ENCODE measurements at places on chromosomes 6 and 20.
A peak's percentile ranks its signal among the peaks of the same experiment; 100 is the strongest.

- DNase-seq, result no peak
Observed at GRCh38 chr6:153058909-153059308, 56.4 kb upstream of the MTRF1L start.

DNA sequence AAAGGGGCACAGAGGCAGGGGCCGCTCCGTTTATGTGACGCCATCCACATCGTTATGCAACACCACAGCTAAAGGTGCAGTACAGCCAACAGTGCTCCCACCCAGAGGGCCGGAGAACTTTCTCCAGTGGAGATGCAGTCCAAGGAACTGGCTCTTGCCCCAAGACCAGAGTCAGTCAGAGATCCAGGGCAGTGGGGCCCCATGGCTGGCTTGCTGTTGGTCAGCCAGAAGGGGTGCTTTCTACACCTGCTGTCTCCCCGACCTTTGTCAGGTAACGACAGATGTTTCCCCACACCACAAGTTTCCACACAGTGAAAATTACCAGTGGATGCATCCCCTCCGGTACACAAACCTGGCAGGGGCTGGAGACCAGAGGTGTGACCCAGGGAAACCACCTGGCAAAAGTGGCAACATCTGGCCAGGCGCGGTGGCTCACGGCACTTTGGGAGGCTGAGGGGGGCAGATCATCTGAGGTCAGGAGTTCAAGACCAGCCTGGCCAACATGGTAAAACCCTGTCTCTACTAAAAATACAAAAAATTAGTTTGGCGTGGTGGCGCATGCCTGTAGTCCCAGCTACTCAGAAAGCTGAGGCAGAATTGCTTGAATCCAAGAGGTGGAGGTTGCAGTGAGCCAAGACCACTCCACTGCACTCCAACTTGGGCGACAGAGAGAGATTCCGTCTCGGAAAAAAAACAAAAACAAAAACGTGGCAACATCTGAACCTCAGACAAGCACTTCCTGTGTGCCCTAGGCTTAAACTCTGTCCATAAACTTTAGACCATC is 34.9 kb downstream of the UBE2V1 start:
- no peak for DNase-seq

GRCh38 chr20:20733943-20734342 is 21.5 kb upstream of the RALGAPA2 start:
- DNase-seq, result no peak

DNA sequence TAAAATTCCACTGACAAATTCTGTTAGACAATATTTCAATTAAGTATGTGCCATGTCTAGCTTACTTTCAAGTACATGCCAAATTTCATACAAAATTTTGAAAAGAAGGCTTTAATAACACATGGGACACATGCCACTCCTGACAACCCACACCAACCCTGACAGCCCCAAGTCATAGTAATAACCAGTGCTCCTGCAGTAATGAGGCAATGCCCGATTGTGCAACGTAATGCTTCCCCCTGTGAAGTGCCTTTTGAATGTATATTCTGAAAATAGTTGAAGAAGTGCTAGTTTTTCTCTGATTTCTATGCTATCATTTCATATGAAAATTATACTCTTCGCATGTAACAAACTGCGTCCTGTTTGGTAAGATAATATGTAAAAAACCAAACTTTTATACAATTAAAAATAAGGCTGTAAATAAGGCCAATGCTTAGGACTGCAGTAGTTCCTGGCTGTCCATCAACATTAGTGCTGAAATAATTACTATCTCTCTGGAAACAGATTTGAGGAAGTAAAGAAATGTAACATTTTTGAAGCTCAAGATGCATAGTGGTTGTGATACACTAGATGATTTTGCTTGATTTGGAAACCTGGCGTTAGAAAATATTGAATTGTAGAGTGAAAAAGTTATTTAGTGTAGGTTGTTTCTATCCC is 125.8 kb upstream of the BCLAF1 start:
- DNase-seq, result no peak

DNA sequence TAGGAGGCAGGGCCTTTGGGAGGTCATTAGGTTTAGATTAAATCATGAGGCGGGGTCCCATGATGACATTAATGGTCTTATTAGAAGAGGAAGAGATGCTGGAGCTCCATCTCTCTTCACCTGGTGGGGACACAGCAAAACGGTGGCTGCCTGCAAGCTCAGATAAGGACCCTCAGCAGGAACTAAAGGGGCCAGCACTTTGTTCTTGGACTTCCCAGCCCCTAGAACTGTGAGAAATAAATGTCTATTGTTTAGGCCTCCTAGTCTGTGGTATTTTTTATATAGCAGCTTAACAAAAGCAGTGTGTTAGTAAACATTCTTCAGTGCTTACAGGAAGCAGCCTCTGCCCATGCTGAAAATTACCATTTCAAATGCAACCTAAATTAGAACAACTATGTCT is 157.6 kb downstream of the FOXA2 start:
- no peak for DNase-seq

DNA sequence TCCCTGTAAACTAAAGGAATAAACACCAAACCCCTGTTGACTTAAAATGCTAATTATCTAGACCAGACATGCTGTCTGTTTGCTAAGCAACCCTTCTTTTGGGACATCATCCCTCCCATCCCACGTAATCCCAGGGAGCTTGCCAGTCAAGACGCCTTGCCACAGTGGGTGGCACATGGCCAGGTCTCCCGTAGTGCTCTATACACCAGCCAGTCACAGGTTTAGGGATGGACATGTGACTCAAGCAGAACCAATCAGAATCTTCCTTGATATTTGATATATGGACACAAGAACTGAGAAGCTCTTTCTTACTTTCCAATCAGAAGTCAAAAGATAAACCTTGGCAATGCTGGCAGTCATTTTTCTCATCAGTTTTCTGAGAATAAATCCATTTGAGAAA is 60.0 kb downstream of the CNKSR3 start:
- peak; percentile 89 for DNase-seq

- no peak for DNase-seq
Observed at GRCh38 chr6:168200571-168201134, 118.9 kb downstream of the DACT2 start.

DNA sequence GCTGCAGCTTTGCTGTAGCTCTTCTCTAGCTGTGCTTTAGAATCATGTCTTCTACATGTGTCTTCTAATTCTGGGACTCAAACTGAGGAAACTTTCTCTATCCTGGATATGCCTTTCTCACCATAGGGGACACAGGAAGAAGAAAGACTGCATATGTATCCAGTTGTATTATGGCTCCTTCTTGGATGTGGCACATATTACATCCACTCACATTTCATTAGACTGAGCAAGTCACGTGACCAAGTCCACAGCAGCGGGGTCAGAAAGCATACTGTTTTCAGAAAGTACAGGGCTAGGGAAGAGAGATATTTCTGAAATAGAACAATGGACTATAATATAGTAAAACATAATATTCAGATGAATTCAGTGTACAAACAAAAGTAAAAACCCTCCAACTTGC is 187.6 kb upstream of the RIMS1 start:
- no peak for DNase-seq

DNA sequence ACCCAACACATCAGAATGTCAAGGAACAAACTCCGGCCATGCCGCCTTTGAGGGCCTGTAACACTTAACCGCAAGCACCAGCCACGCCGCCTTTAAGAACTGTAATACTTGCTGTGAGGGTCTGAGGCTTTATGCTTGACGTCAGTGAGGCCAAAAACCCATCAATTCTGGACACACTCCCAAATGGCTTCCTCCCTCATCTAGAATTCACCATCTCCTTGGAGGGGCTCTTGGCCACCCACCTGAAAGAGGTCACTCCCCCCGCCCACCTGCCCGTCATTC is 10.4 kb upstream of the PXDC1 start:
- DNase-seq, result no peak

DNA sequence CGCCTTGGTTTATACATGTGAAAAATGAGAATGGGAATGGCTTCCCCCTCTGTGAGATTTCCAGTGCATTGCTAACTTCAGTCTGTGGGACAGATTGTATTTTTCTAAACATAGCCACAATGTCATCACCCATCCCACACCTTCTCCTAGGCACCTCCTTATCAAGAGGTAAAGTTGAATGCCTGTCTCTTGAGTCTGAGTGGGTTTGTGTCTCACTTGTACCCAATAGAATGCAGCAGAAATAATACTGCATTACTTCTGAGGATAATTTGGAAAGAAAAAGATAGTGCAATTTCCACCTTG is 27.9 kb downstream of the RIN2 start:
- DNase-seq, result no peak

DNA sequence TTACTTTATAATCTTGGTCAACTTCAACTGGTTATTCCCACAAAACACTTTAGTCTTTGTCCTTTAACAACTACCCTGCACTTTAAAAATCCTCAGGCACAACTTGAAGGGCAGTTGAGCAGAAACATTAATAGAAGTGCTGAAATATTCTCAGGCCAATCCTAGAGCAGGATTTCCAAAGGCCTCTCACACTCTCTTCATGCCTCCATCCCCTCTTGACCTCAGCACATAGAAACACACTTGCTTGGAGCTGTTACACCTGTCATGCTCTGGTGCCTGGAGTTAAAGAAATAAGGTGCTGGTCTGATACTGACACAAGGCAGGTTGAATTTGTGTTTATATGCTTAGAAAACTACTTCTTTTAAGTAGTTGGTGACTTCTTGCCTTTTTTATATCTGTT is 618.8 kb upstream of the POU3F2 start:
- no peak for DNase-seq

- no peak for DNase-seq
Observed at GRCh38 chr6:128727500-128727899, 155.4 kb upstream of the LAMA2 start.

DNA sequence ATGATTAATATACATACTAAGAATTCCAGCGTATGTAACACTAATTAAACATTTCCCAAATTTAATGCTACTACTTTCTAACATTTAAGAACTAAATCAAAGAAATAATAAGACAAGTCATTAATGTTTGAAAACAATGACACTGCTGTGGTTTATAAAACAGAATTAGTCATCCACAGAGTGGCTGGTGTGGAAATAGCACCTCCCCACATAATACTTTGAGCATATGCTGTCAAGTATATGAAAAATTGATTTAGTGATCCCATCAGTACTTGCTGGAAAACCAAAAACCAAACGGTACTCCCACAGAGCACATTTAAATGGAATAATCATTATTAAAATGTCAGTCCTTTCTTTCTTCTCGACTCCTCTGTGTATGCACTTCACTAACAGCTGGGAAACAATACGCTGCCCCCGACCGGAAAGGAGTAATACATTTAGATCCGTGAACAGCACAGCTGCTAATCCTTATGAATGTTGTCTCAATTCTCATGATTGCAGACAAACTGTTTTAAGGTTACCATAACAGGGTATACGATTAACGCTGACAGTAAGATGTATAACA is 78.4 kb downstream of the PREP start:
- no peak for DNase-seq

GRCh38 chr20:17304774-17305173 is 77.9 kb downstream of the PCSK2 start:
- DNase-seq, result no peak

Measured in NCI-H510A (cell line).